Activated CD8-positive, alpha-beta memory T cell treated with anti-CD3 and anti-CD28 coated beads for 48 hours (primary cell): ENCODE measurements at places on chromosomes 2 and 18.
A peak's percentile ranks its signal among the peaks of the same experiment; 100 is the strongest.

DNA sequence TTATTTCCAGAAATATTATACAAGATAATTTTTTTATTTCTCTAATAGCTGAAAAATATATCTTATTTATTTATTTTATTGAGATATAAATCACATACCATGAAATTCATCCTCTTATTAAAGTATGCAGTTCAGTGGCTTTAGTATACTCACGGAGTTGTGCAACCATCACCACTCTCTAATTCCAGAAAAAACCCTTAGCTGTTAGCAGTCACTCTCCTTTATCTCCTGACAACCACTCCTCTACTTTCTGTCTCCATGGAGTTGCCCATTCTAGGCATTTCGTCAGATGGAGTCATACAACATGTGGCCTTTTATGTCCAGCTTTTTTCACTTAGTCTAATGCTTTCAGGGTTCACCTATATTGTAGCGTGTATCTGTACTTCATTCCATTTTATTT is 66.5 kb downstream of the TCF7L1 start:
- no peak for DNase-seq

DNA sequence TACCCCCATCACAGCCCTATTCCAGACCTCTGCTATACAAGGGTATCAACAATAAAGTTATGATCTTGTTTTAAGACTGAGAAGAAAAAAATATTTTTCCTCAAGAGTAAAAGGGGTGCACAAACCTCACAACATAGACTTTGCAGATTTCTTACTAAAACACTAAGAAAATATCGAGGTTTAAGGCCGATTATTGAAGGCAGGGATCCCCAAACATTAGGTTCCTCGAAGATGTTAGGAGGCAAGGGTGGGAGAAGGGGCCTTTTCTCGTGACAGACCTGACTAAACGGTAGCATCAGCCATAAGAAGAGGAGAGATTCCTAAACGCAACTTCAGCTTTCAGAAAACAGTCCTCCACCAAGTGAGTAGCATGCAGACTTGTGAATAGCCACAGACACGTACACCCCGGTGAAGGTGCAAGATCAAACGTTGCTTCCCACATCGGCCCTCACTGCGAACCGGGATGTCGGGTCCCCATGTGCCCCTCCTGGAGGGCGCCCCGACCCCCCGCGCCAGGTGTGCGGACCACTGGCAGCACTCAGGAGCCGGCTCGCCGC is 678 bp downstream of the PIAS2 start:
- DNase-seq: peak; percentile 15

GRCh38 chr2:66030553-66030952 is 404.4 kb upstream of the MEIS1 start:
- no peak for DNase-seq

DNA sequence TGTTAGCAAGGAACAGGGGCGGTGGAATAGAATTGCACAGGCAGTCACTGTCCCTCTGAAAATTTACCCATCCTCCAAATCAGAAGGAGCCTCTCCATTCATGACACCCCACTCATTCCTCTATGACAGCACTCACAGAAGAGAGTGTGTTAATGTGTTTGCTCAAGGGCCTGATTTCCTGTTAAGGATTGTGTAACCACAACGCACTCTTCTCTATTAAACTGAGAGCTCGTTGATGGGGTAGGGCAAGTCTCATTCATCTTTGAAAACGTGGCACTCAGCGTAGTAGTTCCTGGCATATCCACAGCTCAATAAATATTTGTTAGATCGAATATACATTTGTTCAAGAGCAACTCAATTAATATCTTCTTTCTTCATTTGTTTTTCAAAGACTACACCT is 106.4 kb downstream of the VAPA start:
- no peak for DNase-seq

DNA sequence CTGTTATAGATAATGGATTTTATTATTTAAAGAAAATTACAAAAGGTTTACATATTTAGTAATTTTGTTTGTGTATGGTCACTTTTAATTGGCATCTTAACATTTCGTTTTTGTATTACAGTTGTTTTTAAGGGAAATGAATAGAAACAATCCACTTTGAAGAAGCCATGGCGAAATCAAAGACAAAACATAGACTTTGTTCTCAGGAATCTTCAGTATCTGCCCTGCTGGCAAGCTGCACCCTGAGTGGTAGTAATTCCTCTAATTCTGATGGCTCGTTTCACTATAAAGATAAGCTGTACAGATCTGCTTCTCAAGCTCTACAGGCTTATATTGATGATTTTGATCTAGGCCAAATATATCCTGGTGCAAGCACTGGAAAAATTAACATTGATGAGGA is 2.7 kb downstream of the C18orf54 start:
- no peak for DNase-seq

DNA sequence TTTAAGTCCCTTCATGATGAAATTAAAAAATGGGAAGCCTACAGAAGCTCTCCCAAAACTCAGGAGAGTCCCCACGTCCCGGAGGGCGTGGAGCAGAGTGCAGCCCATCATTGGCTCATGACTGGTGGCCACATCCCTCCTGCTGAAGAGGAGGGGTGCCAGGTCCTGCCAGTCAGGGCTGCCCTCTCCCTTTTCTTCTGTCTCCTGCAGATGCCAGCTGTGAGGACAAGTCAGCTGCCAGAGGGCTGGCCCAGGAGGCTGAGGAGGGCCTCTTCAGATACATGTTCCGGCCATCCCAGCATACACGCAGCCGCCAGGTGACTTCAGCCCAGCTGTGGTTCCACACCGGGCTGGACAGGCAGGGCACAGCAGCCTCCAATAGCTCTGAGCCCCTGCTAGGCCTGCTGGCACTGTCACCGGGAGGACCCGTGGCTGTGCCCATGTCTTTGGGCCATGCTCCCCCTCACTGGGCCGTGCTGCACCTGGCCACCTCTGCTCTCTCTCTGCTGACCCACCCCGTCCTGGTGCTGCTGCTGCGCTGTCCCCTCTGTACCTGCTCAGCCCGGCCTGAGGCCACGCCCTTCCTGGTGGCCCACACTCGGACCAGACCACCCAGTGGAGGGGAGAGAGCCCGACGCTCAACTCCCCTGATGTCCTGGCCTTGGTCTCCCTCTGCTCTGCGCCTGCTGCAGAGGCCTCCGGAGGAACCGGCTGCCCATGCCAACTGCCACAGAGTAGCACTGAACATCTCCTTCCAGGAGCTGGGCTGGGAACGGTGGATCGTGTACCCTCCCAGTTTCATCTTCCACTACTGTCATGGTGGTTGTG is 2.6 kb downstream of the INHA start:
- no peak for DNase-seq

- DNase-seq: no peak
Measured at GRCh38 chr18:75003039-75003438, 205.9 kb downstream of the PTGR3 start.

DNA sequence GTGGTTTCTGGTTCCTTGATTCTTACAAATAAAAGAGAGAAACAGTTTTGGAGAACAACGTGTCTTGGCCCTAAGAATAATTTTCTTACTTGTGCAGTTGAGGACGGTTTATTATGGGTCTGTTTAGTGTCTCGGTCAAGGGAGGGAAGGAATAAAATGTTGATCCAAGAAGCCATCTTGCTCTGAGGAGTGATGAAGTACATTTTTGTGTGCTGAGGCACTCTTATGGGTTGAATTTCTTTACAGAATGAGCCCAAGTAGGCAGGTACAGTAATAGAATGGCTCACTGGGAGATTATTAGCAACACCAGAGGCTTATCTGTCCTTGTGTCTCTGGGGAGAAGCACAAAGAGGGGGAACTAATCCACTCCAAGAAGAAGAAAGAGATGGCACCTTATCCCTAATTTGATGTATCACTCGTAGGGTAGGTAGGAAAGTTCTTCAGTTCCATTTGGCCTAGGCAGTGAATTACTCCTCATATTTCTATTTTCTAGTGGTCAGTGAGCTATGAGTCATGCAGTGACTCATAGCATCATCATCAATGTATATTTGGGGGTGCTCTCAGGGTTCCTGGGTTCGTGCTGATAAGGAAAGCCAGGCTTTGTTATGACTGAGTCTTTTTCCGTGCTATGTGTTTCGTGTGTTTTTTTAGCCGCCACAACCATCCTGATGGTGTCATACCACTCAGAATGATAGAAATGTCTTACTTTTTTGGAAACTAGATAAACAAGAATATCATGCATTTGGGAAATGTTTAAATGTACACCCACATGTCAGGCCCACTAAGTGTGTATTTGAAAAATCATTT is 250.1 kb upstream of the CTAGE1 start:
- no peak for DNase-seq

DNA sequence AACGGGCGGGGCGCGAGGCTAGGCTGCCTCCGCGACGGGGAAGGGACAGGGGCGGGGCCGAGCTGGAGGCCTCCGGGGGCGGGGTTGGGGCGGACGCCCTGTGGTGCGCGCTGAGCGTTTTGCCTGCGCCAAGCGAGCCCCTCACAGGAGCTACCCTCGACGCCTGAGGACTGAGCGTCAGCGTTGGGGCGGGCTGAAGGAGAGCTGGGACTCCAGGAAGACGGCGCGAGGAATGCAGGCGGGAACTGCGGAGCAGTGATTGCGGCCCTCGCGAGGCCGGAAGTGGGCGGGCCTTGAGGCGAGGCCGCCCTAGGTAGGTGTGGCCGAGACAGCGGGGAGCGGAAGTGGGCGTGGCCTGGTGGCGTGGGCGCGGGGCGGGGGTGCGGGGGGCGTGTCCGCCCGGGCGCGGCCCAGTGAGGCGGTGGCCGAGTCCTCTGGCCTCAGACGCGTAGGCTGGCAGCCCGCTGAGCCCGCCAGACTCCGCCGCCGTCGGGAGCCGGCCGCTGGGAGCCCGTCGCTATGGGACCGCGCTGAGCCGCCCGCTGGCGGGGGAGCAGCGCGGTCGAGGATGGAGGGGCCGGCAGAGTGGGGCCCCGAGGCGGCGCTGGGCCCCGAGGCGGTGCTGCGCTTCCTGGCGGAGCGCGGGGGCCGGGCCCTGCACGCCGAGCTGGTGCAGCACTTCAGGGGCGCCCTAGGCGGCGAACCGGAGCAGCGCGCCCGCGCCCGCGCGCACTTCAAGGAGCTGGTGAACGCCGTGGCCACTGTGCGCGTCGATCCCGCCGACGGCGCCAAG is at the start of the genes SEPTIN10 and SOWAHC:
Gene SEPTIN10, minus strand, starts transcription at position 45 of the 793 bp plus-strand sequence. CDS start 139 bp downstream, outside the sequence.
Gene SOWAHC, plus strand, starts transcription at position 443 of the 793 bp plus-strand sequence. Its CDS starts 126 bp downstream, at position 569.
- DNase-seq: peak; percentile 51

DNA sequence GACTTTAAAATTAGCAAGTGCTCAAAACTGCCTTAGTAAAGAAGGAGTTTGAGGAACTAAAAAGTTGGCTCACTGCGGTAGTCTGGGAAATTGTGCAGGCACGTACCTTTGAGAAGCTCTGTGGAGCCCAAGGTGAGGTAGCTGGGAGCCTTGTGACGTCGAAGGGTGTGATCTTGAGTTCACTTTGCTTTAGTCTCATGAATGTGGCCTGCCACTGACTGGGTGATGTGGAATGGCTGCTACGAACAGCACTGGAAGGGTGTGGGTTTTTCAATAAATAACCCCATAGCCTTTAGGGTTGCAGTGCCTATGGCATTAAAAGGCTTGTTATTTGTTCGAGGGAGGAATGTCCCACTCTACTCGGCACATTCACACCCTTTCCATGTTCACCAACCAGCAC is 312.3 kb downstream of the PRKCE start:
- DNase-seq: no peak

DNA sequence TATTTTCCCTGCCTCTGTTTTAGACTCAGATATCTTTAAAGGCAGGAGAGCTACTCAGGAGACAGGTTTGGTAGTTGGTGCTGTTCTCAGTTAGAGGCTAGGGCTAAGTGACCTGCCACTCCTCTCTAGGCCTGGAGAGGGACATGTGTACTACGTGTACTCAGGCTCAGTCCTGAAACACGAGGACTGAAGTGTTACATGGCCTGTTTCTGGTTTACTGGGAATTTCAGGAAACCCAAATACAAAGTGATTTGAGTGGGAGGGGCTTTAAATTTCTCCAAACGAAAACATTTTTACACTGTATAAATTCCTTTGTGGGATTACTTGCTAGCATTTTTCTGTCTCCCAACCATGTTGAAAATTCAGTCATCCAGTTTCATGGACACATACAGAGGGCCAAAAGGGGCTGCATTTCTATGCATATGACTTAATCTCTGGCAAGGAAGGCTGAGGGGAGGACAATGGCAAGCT is 343.3 kb downstream of the CYP26B1 start:
- DNase-seq: no peak

DNA sequence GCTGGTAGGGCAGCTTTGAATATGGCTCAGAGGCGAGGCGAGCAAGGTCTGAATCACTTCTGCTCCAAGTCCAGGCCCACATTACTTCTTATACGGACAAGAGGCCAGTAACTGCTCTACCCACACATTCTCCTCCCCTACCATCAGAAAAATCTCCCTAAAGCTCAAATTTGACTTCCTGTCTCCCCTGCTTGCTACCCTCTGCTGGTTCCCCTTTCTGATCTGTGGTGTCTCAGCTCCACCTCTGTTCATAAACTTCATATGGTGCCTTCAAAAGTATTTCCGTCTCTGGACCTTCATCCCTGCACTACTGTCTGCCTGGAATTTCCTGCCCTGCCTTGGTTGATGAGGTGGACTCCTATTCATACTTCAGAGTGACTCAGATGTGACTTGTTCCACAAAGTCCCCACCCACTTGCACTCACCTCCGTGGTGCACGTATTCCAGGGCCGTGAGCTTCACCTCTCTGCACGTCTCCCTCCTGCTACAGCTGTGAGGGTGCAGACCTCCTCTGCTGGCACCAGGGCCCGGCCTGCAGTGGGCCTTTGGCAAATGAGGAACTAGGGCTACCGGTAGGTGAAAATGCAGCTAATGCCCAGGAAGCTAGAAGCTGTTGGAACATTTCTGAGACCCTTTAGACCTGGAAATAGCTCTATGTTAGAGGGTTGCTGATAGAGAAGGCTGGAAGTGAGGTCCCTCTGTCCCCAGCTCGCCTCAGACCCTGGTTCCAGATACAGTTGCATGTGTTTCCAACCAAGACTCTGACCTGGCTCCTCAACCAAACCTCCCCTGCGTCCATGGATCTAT is 24.6 kb upstream of the KCMF1 start:
- DNase-seq: peak; percentile 42

- no peak for DNase-seq
Measured at GRCh38 chr2:133407341-133407740, 160.9 kb downstream of the NCKAP5 start.

- no peak for DNase-seq
Measured at GRCh38 chr2:134819334-134819733, 19.1 kb upstream of the ACMSD start.

DNA sequence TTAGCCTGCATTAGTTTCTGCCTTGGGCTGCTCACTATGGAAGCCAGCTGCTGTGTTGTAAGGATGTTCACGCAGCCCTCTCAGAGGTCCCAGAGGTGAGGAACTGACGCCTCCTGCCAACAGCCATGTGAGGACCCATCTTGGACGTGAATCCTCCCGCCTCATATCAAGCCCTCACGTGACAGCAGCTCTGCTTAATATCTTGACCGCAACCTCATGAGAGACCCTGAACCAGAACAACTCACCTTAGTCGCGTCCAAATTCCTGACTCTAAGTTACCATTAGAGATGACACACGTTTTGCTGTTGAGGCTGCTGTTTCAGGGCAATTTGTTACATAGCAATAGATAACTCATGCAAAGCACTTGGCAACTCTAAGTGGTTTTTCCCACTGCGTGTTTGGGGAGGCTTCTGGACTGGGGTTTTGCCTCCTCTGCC is 97.7 kb downstream of the TMEM17 start:
- DNase-seq: no peak
